ELF-1 (cell line): ENCODE measurements at places on chromosomes 13 and 19.

DNA sequence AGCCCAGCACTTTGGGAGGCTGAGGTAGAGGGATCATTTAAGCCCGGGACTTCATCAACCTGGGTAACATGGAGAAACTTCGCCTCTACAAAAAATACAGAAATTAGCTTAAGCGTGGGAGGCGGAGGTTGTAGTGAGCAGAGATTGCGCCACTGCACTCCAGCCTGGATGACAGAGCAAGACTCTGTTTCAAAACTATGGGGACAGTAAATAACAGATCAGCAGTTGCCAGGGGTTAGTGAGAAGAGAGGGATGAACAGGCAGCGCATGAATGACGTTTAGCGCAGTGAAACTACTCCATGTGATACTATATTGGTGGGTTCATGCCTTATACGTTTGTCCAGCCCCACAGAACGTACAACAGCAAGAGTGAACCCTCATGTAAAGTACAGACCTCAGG lies 7.1 kb upstream of the ICAM3 start:
- no peak for DNase-seq

DNA sequence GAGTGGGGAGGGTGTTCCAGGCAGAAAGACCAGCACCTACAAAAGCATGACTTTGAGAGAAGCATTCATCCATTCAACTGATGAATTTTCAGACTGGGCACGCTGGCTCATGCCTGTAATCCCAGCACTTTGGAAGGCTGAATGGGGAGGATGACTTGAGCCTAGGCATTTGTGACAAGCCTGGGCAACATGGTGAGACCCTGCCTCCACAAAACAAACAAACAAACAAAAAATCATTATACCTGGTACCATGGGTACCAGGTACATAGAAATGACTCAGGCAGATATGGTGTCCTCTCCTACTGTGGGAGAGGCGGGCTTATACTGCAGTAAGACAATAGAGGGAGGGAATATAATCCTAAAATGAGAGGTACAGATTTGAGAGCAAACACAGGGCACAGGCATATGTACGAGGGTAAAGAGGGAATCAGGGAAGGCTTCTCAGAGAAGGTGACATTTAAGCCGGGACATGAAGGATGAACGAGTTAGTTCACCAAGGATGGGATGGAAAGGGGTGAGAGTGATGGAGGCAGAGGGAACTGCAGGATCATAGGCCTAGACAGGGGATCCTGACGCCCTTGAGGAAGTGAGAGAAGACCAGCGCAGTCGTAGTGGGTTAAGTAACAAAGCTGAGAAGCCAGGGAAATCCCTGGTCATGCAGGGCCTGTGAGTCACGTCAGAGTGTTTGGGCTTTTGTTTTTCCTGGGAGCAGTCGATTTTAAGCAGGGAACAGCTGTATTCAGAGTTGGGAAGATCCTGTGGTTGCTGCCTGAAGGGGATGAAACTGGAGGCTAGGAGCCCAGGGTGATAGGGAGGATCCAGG lies 2.9 kb downstream of the CYP2S1 start:
- DNase-seq, result no peak

DNA sequence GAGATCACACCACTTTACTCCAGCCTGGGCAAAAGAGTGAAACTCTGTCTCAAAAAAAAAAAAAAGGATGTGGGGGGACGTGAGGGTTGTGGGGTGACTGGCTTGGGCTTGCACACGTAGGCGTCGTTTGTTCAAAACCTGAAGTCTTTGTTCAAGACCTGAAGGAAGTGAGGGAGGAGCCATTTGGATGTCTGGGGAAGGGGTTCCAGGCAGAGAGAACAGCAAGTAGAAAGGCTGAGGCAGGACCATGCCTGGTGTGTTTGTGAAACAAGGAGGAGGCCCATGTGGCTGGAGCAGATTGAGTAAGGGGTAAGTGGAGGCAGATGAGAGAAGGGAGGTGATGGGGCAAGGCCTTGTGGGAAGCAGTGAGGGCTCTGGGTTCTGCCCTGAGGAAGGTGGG lies 27.8 kb downstream of the PIN1 start:
- no peak for DNase-seq

DNA sequence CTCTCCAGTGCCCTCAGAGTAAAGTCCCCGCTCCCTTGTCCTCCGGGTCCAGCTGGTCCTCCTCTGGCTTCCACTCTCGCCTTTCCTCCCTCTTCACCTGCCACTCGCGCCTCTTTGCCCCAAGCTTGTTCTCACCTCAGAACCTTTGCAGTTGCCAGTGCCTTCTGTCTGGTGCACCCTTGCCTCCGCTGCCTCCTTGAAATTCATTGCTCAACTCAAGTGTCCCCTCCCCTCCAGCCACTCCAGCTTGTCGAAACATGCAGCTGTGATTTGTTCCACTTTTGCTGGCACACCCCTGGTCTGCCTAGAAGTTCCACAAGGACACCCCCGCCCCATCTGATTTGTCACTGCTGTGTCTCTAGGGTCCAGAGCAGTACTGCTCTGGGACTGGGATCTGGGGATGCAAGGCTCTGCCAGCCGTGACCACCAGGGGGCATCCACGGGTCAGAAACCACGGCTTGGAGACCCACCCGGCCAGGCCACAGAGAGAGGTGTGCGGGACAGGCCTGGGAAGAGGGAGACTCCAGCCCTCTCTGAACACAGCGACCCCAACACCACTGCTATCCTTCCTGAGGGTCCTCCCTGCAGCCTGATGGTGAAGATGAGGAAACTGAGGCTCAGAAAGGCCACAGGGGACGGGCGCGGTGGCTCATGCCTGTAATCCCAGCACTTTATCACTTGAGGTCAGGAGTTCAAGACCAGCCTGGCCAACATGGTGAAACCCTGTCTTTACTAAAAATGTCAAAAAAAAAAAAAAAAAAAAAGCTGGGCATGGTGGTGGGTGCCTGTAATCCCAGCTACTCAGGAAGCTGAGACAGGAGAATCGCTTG lies 49.9 kb downstream of the AP1M1 start:
- DNase-seq, result peak; percentile 94

- no peak for DNase-seq
These were observed 270.8 kb downstream of the SPRY2 start for GRCh38 chr13:80070024-80070703.

GRCh38 chr13:53189162-53189561 lies 160.5 kb downstream of the OLFM4 start:
- DNase-seq, result no peak
